Retina (tissue), 1 donor: ENCODE measurements at places on chromosomes 2 and 18.
A peak's percentile ranks its signal among the peaks of the same experiment; 100 is the strongest.

- no peak for DNase-seq
Measured at GRCh38 chr2:1869987-1870386, 125.7 kb upstream of the PXDN start.

- DNase-seq: no peak
Measured at GRCh38 chr18:9221040-9221439, 84.5 kb downstream of the ANKRD12 start.

GRCh38 chr2:111633189-111633588 lies 250.8 kb downstream of the ANAPC1 start:
- DNase-seq: no peak

GRCh38 chr2:144426981-144427479 lies 92.9 kb downstream of the ZEB2 start:
- no peak for DNase-seq

DNA sequence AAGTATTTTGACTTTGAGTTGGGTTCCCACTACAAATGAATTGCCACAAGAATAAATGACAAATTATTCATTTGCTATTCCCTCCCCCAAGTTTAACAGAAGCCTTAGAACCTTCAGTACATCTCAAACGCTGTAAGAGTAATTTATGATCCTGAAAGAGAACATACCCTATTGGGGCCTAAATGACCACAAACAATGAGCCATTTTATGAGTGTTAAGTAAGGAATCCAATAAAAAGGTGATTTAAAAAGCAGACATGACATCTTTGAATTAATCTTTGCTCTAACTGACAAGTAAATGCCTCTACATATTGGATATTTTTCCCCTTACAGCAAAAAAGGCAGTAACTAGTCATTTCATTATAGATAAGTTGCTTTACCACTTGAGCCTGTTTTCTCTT lies 136.9 kb downstream of the NRXN1 start:
- no peak for DNase-seq

DNA sequence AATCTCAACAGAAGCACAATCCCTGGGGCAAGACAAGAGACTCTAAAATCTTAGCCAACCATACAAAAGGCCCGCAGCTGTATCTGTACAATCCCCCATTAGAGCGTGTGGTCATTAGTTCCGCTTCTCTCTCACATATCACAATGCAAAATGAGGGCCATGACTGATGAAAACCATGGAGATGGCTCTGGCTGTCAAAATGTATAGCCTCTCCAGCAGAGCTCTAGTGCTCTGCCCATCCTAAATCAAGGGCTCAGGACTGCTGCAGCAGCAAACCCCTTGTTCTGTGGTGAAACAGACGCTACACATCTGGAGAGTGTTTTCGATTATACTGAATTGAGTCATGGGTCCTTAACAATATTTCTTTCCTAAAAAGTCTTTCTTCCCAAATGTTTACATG lies 221.0 kb downstream of the PID1 start:
- DNase-seq: no peak

GRCh38 chr2:196244966-196245365 lies 73.6 kb upstream of the STK17B start:
- no peak for DNase-seq

DNA sequence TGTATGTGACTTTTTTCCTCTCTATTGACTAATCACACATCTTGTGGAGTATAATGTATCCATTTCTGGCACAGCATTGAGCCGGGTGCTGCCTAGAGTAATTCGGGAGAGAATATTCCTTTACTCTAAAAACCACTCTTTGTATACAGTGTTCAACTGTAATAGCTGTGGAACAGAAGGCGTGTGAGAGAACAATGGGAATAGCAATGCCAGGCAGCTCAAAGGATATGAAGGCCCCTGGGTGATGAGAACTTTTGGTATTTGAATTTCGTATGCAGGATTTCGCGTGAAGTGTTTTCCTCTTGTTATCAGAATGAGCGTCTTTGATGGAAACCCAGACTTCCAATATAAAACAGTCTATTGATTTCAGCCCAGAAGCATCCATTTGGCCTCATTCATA lies 84.6 kb upstream of the MAP3K20 start:
- DNase-seq: no peak

DNA sequence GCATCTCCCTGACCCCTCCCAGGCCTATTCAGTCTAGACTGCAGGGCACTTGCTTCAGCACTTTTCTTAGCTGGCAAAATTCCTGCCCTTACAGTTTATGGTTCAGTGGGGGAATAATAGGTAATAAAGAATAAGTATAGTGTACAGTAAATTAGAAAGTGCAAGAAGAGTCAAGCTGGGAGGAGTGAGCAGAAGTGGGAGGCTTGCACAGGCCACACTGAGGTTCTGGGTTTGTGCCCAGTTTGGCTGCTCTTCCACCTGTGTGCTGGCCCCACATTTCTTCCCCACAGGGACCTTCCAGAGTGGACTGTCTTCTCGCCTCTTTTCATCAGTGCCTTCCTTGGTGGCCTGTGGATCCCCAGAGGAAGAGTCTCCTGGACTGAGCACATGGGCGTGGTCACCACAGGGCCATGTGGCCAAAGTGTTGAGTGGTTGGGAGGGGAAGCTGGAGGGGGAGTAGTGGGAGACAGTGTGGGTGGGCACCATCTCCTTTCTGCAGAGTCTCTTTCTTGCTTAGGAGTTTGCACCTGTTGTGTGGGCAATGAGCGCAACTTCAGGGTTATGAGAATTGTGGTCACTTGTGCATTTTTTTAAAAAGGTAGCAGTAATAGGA lies 128.6 kb upstream of the ZSWIM2 start:
- no peak for DNase-seq

- no peak for DNase-seq
Measured at GRCh38 chr2:53750041-53750768, 17.4 kb upstream of the CHAC2 start.

- DNase-seq: no peak
Measured at GRCh38 chr2:41038408-41038807, 586.5 kb upstream of the SLC8A1 start.

DNA sequence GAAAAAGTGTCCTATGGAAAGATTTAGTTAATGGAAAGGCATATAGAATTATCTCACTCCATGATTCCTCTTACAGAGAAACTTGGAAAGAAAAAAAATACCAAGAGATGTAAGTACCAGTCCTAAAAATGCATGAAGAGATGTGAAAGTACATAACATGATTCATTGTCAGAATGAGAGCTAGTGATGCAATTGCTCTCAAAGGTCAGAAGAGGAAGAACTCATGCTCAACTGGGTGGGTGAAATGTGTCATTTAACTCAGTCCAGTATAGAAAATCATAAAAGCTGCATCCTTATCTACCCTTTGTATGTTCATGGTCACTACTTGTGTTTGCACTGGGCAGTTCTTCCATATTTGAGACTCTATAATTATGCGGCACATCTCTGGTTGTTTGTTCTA lies 300.0 kb upstream of the PIK3C3 start:
- no peak for DNase-seq

DNA sequence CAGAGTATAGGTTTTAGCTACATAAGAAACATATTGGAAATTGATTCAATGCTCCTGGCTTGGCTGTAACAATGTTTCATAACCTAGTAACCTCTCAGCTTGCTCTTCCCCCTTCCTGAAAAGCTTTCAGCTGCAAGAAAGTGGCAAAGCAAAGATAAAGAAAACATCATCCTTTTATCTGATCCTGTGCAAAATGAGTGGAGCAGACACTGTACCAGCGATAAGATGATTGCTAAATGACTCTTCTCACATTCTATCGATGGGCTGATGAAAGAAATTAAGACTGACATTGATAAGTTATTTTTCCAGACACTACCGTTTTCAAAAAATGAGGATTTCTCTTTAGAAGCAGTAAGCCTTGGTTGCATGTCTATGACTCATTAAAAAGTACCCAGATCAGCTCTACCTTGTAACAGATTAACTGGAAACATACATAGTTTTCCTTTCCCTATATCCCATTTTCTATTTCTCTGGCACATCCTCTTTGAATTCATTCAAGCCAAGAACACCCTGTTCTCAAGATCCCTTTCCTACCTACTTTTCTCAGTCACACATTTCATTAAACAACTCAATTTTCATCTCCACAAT lies 87.1 kb upstream of the LYPD1 start:
- no peak for DNase-seq

GRCh38 chr2:173963817-173964564 lies 1.2 kb downstream of the SP3 start:
- DNase-seq: peak; percentile 88

GRCh38 chr2:25042321-25043240 lies 705 bp downstream of the EFR3B start:
- DNase-seq: peak; percentile 91

- no peak for DNase-seq
Measured at GRCh38 chr2:192194265-192194865, 368 bp downstream of the TMEFF2 start.

DNA sequence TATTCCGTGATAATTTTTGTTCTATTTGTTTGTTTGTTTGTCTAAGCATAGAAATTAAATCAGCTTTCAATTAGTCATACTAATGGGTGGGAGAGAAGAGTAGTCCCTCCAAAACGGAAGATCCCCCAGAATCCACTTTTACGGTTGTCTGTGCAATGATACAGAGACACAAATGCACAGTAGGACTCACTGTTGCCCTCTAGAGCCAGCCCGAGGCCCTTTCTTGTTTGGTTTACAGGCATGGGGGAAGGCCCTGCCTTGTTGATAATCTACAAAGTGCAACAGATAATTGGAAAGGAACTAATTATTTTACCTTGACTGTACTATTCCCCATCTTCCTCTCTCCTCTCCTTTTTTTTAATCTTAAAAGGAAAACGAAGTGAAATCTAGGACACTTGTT lies 121.1 kb downstream of the ACOXL start:
- DNase-seq: no peak

DNA sequence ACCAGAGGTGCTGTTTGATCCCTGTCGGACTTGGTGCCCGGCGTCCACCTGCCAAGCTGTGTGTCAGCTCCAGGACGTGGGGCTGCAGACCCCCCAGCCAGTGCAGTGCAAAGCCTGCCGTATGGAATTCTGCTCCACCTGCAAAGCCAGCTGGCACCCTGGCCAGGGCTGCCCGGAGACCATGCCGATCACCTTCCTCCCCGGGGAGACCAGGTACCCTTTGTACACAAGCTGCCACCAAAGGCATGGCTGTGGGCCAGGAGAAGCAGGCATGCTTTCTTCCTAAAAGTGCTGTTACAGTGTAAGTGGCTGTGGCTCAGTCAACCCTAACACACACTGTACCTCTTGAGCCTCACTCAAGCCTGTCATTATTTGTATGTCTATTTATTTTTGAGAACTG lies 103.3 kb downstream of the RNF144A start:
- no peak for DNase-seq

GRCh38 chr18:48627216-48627615 lies 88.4 kb downstream of the CTIF start:
- DNase-seq: no peak

- DNase-seq: no peak
Measured at GRCh38 chr2:152620208-152620607, 97.1 kb downstream of the PRPF40A start.

- no peak for DNase-seq
Measured at GRCh38 chr2:229300371-229300770, 29.3 kb upstream of the PID1 start.

DNA sequence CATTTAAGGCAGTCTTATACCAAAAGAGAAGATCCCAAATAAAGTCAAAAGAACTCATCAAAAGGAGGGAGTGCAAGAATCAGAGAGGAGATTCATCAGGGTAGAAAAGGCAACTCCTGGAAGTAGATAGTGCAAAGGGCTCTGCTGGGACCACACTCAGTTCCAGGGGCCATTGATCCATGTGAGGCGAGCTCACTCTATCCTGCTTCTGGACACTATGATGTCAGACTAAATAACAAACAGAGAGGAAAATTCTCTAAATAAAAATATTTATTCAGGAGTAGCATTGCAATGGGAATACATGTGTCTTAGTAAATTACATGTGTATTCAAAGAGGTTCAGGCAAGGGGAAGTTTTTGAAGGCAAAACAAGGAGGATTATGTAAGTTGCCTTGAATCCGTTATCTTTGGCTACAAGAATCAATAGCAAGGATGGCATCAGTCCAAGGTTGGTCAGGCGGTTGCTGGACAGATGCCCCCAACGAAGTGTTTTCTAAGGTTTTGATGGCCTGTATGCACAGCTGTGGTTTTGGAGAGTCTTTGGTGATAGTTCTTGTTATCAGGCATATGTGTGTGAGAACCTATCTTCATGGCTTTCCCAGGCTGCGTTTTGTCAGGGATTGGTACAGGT lies 13.2 kb upstream of the SERPINB12 start:
- DNase-seq: no peak
